ENCODE measurements at places on chromosomes 5 and 9.

DNA sequence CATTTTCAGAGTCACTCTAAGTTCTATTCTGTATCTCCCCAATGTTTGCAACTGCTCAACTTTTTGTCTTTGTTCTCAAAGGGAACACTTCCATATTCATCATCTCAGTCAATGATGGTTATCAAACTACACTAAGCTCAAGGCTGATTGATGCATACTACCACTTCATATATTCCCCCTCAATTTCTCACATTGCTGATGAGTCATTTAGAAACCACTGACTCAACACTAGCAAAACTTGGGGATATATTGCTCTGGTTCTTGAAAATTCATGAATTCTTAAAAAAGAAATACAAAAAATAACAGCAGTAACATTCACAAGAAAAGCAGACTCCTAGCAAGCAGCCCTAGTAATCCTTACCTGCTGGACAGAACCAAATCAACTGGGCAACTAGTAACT lies 52.2 kb downstream of the ABHD17B start:
- no peak for DNase-seq

GRCh38 chr5:59618644-59619043 lies 274.9 kb downstream of the PDE4D start:
- DNase-seq = no peak

DNA sequence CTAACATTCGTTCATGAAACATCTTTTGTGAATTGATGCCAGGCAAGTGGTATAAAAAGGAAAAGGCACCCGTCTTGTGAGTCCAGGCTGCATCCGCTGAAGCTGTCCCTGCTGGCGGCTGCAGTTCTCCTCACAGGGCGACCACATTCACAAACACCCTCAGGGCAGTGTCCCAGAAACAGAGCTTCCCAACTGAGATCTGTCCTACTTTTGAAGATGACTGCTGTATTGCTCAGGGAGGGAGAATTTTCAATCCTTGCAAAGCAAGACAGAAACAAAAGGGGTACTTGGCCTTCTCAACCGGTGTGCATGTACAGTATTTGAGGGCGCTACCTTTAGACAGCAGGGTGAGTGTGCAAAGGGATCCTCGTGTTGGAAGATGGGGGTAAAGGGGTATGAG lies 316.1 kb downstream of the GADD45G start:
- peak; percentile 25 for DNase-seq

DNA sequence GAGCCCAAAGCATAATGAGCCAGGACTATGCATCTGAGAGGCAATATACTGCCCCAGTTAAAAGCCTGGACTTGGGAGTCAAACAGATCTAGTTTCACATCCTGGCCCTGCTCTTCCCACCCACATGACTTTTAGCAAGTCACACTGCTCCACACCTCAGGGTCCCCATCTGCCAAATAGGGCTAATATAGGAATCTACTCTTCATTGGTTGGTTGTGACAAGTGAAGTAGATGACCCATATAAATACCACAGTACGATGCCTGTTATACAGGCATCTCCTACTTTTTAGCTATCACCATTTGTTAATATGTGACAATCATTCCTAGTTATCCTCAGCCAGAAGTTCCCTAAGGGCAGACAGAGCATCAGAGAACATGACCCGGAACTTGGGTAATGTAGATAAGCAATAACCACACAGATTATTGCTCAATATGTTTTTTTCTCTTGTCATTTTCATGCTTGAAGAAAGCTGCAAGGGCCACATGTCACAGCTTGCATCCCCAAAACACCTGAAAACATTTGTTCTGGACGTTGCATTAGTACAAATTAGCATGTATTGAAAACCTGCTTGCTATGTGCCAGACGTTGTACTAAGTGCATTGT lies 20.4 kb downstream of the ADAM19 start:
- no peak for DNase-seq
